ENCODE measurements at places on chromosomes 11 and 22.

GRCh38 chr11:85946221-85946620 is 91.0 kb downstream of the CCDC83 start:
- DNase-seq: no peak

GRCh38 chr11:103862802-103863174 is 173.7 kb upstream of the DDI1 start:
- no peak for DNase-seq

DNA sequence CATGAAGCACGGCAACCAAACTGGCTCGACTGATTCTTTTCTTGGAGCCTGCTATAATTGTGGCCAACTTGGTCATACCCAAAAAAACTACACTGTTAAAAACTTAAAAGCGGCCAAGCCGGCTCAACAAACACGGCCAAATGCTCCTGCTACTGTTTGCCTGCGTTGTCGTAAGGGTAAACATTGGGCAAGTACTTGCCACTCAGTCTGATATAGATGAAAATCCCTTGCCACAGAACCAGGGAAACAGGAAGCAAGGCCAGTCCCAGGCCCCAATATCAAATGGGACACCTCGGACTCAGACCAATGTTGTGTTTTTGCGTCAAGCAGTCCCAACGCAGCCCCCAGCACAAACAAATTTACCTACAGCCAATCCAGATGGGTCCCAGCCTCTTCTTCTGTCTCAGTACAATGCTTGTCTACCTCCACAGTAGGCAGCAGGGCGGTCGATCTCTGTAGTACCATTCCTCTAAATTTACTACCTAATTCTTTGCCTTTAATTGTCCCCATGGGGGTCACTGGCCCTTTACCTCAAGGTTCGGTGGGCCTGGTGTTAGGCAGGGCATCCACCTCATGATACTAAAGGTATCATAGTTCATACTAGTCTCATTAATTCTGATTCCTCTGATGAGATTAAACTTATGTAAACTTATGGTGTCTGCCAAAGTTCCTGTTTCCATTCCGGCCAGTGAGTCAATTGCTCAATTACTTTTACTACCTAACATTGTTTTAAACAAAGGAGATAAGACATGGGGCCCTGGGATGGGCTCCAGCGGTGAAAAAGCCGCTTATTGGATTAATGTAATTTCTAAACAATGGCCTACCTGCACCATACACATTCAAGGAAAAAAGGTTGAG is 3.7 kb upstream of the COMT start:
- DNase-seq: no peak

- peak; percentile 3 for DNase-seq
Measured at GRCh38 chr11:96986516-96986915, 596.7 kb downstream of the JRKL start.

DNA sequence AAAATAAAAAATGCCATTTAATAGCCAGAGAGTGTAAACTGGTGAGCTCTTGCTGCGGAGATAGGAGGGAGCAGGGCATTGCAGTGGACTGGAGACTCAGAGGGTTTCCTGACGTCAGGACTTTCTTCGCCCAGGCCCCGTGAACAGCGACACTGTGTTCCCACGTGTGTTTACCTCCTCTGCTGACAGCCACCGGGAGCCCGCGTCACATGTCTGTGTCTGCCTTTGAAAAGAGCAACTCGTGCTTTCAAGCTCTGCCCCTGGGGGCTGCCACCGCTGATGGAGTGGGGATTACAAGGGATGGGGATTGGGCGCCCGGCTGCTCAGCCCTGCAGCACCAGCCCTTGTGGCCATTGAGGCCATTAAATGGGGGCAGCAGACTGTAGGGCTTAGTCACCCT is 3.3 kb downstream of the TANGO2 start:
- DNase-seq: no peak

- DNase-seq: no peak
Measured at GRCh38 chr11:73059915-73060314, 82.2 kb downstream of the FCHSD2 start.

GRCh38 chr11:47566149-47566698 is 825 bp downstream of the PTPMT1 start:
- DNase-seq: no peak
